ENCODE measurements at places on chromosomes 3 and 15.

DNA sequence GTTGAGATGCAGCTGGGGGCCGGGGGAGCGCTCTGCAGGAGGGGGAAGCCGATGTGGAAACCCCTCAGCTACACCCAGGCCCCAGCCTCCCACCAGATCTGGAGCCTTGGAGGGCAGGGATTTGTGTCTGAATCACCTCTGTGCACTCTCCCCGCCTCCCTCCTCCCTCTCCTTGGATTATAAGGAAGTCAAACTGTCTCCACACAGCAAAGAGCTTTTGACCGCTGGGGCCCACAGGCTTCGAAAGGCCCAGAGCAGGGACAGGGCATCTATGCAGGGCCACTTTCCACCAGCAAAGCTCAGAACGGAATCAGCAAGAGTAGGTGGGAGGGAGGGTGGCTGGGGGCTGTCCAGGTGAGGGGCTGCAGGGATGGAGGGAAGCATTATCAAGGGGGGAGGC, 68.9 kb downstream of the IQSEC1 start:
- DNase-seq, result no peak
- no peaks in the 10 kb centered on the region for H3K36me3 ChIP-seq
- peaks cover 28% of the 10 kb centered on the region for H3K4me1 ChIP-seq
- no peak overlapping the region for H3K27ac ChIP-seq
- H3K4me3 ChIP-seq, result no peak overlapping the region

GRCh38 chr15:51111061-51111460, 16.4 kb upstream of the TNFAIP8L3 start:
- H3K4me3 ChIP-seq, result no peak overlapping the region
- no peak overlapping the region for H3K27ac ChIP-seq
- no peaks in the 10 kb centered on the region for H3K36me3 ChIP-seq
- no peaks in the 10 kb centered on the region for H3K27me3 ChIP-seq
- peaks cover 13% of the 10 kb centered on the region for H3K4me1 ChIP-seq

DNA sequence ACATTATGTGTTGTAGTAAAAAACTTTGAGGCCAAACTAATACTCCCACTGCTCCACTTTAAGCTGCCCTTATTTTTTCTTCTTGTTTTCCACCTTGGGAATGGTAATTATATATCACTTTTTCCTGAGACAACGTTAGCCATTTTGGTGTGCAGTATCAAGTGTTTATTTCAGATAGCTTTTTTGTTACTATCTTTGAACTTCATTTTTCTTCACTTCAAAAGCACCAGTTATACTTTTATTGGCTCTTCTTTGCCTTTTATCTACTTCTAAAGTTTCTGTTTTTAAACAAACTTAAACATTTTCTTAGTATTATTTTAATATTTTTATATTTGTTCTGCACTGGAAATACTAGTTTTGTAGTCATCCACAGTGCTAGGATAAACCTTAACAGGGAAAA, 6.5 kb downstream of the TOPAZ1 start:
- DNase-seq, result no peak
- no peak overlapping the region for H3K27ac ChIP-seq
- H3K4me3 ChIP-seq, result no peak overlapping the region
- H3K27me3 ChIP-seq, result no peaks in the 10 kb centered on the region
- no peaks in the 10 kb centered on the region for H3K36me3 ChIP-seq
- no peaks in the 10 kb centered on the region for H3K4me1 ChIP-seq

GRCh38 chr15:79157631-79158592, 67.3 kb upstream of the RASGRF1 start:
- H3K36me3 ChIP-seq, result no peaks in the 10 kb centered on the region
- peak; percentile 68 for DNase-seq
- no peaks in the 10 kb centered on the region for H3K4me1 ChIP-seq
- H3K27ac ChIP-seq, result no peak overlapping the region

DNA sequence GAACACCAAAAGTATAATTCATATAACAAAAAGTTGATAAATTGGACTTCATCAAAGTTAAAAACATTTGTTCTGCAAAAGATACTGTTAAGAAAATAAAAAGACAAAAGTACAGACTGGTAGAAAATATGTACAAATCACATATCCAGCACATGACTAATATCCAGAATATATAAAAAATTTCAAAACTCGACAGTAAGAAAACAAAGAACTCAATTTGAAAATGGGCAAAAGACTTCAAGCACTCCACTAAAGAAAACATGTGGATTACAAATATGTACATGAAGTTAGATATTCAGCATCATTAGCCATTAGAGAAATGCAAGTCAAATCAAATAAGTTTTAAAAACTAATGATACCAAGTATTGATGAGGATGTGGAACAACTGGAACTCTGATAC, 6.7 kb downstream of the GK5 start:
- H3K27ac ChIP-seq, result no peak overlapping the region
- DNase-seq, result no peak
- H3K4me3 ChIP-seq, result no peak overlapping the region
- H3K36me3 ChIP-seq, result no peaks in the 10 kb centered on the region

- peak overlapping the region; percentile 23 for H3K4me3 ChIP-seq
- H3K36me3 ChIP-seq, result no peaks in the 10 kb centered on the region
- H3K27ac ChIP-seq, result no peak overlapping the region
- no peak for DNase-seq
Measured at GRCh38 chr3:168952551-168952950, 711.0 kb downstream of the MECOM start.

DNA sequence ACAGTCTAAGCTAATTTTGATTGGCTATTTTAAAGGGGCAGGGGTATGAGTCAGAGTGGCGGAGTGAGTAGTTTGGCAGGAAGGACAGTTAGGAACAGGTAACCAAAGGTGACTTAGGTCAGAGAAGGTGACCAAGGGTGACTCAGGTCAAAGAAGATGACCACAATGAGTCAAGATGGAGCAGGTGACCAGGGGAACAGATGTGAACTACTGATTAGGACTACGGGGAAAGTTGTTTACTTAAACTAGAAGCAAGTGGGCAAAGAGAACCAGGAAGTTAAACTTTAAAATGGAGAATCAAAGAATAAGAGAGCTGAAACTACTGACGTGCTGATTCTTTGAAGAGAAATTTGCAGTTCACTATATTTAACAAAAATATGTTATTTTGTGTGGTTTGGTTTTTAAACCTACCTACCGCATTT, 14.1 kb upstream of the CA12 start:
- no peaks in the 10 kb centered on the region for H3K36me3 ChIP-seq
- H3K4me1 ChIP-seq, result peaks cover 8% of the 10 kb centered on the region
- H3K4me3 ChIP-seq, result no peak overlapping the region
- H3K27ac ChIP-seq, result no peak overlapping the region

GRCh38 chr3:45223889-45224727, 2.0 kb downstream of the TMEM158 start:
- H3K4me1 ChIP-seq, result peaks cover 10% of the 10 kb centered on the region
- peak overlapping the region; percentile 63 for H3K4me3 ChIP-seq
- H3K36me3 ChIP-seq, result no peaks in the 10 kb centered on the region
- H3K27me3 ChIP-seq, result peaks cover 36% of the 10 kb centered on the region
- no peak for DNase-seq
- H3K27ac ChIP-seq, result no peak overlapping the region

- no peak overlapping the region for H3K4me3 ChIP-seq
- DNase-seq, result no peak
- no peak overlapping the region for H3K27ac ChIP-seq
Measured at GRCh38 chr3:130529486-130530215, 12.7 kb downstream of the COL6A6 start.

DNA sequence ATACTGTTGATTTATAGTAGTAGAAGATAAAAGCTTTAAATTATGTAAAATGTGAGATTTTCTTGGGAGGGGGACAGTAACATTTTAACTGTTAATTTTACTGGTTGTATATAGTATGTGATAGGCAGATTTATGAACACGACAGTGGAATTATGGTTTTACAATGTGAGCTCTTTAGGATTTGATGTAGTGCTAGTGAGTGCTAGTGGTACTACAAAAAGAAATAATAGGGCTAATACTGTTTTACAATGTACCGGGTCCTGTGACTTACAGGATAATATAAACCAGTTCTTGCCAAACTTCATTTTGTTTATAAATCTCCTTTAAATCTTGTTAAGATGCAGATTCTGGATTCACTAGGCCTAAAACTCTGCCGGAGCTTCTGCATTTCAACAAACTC, 165.7 kb downstream of the TCF12 start:
- peaks cover 44% of the 10 kb centered on the region for H3K4me1 ChIP-seq
- no peak for DNase-seq
- no peak overlapping the region for H3K4me3 ChIP-seq
- no peaks in the 10 kb centered on the region for H3K36me3 ChIP-seq
- H3K27ac ChIP-seq, result no peak overlapping the region

- peak overlapping the region; percentile 73 for H3K4me3 ChIP-seq
- peaks cover 41% of the 10 kb centered on the region for H3K4me1 ChIP-seq
- no peaks in the 10 kb centered on the region for H3K27me3 ChIP-seq
Measured at GRCh38 chr3:157088601-157089454, 71.1 kb downstream of the CCNL1 start.

- no peaks in the 10 kb centered on the region for H3K4me1 ChIP-seq
- no peak overlapping the region for H3K27ac ChIP-seq
- H3K4me3 ChIP-seq, result no peak overlapping the region
- no peaks in the 10 kb centered on the region for H3K27me3 ChIP-seq
- DNase-seq, result no peak
Measured at GRCh38 chr3:48644898-48645760, 9.9 kb upstream of the SLC26A6 start.

- H3K27me3 ChIP-seq, result no peaks in the 10 kb centered on the region
- H3K36me3 ChIP-seq, result no peaks in the 10 kb centered on the region
- no peaks in the 10 kb centered on the region for H3K4me1 ChIP-seq
- no peak overlapping the region for H3K27ac ChIP-seq
- no peak overlapping the region for H3K4me3 ChIP-seq
- peak; percentile 29 for DNase-seq
Measured at GRCh38 chr3:39280571-39280970, 735 bp upstream of the CX3CR1 start.

GRCh38 chr15:40845036-40845435, 1.2 kb downstream of the SPINT1 start:
- H3K4me3 ChIP-seq, result peak overlapping the region; percentile 64
- peaks cover 18% of the 10 kb centered on the region for H3K27me3 ChIP-seq
- no peaks in the 10 kb centered on the region for H3K36me3 ChIP-seq
- DNase-seq, result no peak
- H3K4me1 ChIP-seq, result peaks cover 23% of the 10 kb centered on the region
